NCI-H187 (cell line): ENCODE measurements at places on chromosomes 5 and 9.

GRCh38 chr9:21398955-21399489 is 9.9 kb upstream of the IFNA8 start:
- DNase-seq: no peak

DNA sequence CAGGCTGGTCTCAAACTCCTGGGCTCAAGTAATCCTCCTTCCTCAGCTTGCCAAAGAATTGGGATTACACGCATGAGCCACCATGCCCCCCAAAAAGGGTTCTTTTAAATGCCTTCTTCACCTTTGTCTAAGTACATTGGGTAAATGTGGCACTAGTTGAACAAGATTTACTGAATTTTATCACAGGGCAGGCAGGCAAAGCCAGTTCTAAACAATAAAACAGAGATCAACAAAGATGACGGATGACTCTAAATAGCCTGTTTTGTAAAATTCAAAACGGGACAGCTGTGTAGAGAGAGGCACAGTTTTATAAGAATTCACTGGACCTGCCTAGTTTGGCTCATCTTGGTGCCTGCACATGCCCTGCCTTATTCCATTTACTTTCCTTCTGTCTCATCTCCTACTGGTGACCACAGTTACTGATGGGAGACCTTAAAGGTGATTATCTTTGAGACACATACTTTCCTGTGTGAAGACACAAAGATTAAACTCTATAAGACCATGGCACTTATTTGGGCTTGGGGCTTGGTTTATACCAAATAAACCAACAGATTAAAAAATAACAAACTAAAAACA is 149.6 kb upstream of the DMRT1 start:
- DNase-seq: no peak

DNA sequence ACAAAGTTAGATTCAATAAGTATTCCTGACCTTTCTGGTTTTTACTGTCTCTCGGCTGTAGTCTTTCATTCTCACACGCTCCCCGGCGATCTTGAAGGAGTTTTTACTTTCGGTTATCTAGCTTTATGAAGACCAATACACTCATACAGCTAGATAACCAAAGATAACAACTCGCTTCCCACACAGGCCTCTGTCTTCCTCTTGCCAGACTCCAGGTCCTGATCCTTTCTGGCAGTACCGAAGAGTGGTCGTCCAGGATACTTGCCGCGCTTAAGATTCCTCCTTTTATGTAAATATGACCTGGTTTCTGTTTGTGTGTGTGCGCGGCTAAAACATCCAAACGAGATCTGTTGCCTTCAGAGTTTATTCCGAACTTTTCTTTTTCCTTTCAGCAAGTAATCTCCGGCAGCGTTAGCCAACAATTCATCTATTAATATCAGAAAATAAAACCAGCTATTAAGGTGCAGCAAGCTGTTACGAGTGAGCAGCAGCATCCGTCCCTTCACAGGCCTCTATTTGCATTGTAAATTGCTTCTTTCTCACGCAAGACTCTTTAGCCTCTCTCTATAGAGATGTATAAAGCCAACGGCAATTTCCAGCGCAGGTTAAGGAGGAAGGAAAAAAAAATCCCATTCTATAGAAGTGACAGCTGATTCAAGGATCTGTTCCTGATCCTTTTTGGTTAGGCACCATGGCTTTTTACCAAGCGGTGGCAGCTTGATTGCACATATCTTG is 216.1 kb downstream of the MEF2C start:
- DNase-seq: no peak

- DNase-seq: no peak
These were observed 185.2 kb upstream of the RGMB start for GRCh38 chr5:98588215-98588614.

GRCh38 chr5:135834639-135835529 is at the start of gene SLC25A48:
Gene SLC25A48 (plus strand): TSS chr5:135834663. CDS start chr5:135834848, 185 bp downstream.
- DNase-seq: no peak
